ENCODE measurements at places on chromosomes 12 and 14.

DNA sequence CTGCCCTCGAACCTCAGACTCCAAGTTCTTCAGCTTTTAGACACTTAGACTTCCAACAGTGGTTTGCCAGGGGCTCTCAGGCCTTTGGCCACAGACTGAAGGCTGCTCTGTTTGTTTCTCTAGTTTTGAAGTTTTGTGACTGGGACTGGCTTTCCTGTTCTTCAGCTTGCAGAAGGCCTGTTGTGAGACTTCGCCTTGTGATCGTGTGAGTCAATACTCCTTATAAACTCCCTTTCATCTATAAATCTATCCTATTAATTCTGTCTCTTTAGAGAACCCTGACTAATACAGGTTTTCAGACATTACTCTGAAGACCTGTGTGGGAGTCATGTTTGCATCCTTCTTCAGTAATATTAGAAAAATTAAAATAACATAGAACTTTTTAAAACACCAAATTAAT is 289.1 kb downstream of the RMST start:
- no peak for DNase-seq

GRCh38 chr14:101200008-101200649 is 296.6 kb upstream of the RTL1 start:
- no peak for DNase-seq

DNA sequence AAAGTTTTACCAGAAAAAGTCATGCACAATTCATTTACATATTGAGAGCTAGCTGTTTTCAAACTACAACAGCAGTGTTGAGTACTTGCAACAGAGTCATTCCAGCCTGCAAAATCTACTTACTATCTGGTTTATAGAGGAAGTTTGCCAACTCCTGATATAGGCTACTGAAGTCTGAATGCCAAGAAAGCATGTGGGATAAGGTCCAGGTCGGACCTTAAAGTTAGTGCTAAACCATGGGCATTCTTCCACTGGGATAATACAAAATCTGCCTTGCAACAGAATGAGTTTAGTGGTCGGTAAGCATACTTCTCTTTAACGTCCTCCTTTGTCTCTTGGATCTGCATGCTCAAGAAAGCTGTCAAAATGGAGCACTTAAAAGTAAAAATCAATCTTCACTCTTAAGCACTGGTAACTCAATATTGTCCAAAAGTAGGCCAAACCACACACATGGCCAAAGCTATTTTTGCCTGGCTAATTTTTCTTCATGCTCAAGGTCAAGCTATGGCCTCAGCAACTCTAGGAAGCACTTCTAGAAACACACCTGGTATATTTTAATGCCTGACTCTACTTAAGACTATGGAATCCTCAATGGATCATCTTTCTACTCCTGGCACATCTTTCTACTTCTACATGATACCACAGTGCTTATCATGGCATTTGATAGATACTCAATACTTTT is 364.9 kb upstream of the KITLG start:
- DNase-seq, result no peak

- DNase-seq, result peak; percentile 62
These were observed 47.8 kb downstream of the CCDC88C start for GRCh38 chr14:91369628-91370445.

DNA sequence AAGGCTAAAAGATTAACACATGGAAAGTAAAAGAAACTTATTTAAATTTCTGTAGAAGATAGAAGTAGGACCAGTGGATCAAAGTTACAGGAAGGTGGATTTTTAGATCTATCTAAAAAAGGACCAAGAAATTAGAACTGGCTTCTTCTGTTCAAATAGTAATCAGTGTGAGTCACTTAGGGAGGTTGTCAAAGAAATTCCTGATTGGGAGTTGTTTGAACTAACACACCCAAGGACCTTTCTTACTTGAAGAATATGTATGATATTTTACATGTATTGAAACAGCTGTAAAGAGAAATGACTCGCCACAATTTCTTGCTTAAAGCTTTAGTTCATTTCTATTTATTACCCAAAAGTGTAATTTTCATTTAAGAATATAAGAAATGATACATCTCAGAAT is 256.9 kb downstream of the RAD51B start:
- no peak for DNase-seq

GRCh38 chr14:100445436-100446088 is 122.4 kb downstream of the SLC25A47 start:
- DNase-seq, result no peak

DNA sequence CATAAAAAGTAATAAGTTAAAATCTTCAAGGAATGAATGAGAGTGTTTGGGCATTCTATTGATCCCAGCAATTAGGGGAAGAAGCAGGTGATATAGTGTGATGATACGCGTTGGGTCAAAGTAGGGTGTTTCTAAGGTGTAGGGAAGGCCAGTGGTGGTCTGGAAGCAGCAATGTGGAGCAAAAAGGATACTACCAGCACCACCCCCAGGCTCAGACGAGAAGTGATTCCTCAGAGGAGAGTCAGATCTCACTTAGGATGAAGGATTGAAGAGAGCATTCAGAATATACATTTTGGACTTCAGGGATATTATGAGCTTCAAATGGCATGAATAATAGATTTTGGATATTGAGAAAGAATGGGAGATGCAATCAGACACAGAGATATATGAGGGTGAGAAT is 497.6 kb downstream of the RMST start:
- DNase-seq, result no peak

DNA sequence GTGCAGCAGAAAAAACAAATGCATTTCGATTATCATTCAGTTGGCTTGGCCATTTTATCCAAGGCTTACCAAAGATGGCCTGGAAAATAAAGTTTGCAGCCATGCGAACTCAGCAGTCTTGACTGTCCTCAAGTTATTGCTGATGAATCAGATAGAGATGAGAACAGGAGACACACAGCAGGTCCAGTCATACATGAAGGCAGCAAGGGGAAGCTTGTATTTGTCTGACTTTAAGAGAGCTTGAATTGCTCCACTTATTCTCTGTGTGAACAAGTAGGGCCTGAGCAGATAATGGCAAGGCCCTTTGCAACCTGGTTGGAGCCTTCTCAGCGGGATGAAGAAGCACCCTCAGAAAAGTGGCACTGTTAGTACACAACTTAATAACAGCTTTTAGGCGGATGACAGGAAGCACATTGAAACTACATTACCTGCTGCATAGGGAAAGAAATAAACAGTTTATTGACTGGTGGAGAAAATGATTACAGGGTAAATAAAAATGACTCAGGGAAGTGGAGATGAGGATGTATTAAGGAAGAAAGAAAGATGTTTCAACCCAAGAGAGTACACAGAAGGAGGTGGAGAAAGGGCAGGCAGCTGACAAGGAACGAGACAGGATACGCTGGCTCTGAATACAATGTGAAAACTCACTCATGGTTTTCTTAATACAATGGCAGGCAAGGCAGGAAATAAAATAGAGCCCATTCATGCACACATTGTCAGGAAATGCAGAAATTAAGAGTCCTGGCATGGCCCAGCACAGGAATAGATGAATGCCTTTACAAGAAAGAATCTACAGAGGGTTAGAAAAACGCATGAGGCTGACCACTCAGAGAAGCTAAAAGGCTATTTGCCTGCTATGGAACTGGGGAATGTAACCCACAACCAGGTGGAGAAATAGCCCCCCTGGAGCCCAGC is 128.4 kb downstream of the GALC start:
- DNase-seq, result no peak

- DNase-seq, result no peak
These were observed 75.5 kb upstream of the FZD10 start for GRCh38 chr12:130086797-130087196.

GRCh38 chr12:57724003-57724935 is 14.3 kb downstream of the AGAP2 start:
- no peak for DNase-seq

GRCh38 chr14:64736271-64737169 is 32.3 kb downstream of the PLEKHG3 start:
- DNase-seq, result peak; percentile 42

DNA sequence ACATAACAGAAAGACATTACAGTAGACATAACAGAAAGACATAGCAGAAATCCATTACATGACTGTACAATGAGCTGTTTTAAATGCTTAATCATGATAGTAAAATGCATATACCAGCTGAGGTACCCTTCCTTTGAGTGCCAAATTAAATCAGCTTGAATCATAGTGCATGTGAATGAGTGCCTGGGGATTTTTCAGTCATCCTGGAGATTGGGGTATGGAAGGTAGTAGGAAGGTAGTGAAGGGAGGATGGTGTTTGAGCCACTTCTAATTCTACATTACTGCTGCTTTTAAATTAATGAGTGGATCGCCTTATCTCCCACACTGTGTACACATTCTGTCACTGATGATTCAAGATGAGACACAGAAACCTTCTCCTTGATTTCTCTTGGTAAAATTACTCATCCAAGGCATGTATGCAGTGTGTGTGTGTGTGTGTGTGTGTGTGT is 534.2 kb downstream of the LRFN5 start:
- no peak for DNase-seq

DNA sequence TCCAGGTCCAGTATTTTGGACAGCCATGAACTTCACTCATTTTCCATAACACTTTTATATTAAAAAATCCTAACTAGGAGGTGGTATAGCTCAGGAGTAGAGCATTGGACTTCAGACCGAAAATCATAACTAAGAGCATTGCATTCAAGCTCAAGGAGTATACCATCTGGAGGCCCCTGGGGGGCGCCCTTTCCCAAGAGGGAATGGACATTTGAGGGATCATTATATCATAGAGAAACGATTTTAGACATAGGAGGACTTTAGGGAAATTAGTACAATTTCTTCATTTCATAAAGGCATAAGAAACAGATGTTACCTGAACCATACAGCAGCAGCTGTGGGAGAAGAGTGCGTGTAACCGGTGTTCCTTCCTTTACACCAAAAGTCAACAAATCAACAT is 5.2 kb upstream of the ATG14 start:
- no peak for DNase-seq

GRCh38 chr14:105525861-105526775 is at the start of gene TMEM121:
Gene TMEM121, plus strand, starts transcription at chr14:105526583. Its CDS starts 2,252 bp downstream, at chr14:105528835.
- DNase-seq, result peak; percentile 47

DNA sequence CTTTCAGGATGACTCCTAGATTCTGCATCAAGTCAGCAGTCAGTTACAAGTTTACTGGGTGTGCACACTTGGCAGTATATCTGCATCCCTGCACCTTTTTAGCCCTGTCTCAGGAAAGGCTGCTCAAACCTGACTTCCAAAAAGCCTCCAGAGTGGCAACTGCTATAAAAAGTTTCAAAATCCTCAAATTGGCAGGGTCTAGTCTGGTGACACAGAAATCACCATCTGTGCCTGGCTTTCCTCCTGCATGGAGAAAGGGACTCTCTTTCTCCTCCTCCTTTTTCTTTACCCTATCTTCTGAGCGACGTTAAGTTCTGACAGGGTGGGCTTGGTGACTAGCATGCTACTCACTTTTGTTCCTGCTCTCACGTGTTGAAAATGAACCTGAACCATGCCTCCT is 679.5 kb downstream of the C12orf50 start:
- DNase-seq, result no peak

- DNase-seq, result no peak
These were observed 367.4 kb downstream of the GXYLT1 start for GRCh38 chr12:41777064-41777790.

GRCh38 chr12:1091350-1091749 is 100.3 kb downstream of the ERC1 start:
- no peak for DNase-seq

DNA sequence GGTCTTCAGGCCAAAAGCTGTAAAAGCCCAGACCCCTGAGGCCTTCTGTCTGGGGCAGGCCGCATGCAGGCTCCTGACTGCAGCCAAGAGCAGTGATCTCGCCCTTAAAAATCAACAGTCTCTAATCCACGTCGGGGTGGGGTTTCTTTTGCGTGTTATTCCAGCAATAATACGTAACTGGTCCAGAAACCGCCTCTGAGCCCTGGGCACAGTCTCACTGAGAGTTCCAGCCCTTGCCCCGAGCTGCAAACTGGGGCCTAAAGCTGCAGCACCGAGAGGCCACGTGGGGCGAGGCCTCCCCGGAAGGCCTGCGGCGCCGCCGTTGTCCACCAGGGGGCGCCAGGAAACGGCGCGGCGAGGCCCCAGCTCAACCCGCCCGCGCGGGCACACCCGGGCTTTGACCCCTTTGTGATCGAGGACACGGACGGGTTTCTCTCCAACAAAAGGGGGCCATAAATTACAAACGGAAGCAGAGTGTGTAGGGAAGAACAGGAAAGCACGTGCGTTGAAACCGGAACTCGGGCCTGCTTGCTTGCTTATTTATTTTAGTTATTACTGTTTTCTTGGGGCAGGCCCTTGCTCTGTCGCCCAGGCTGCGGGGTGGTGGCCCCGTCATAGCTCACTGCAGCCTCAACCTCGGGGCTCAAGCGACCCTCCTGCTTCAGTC is 87.2 kb downstream of the NINJ2 start:
- peak; percentile 95 for DNase-seq

GRCh38 chr12:112353393-112353792 is 28.8 kb downstream of the HECTD4 start:
- no peak for DNase-seq

DNA sequence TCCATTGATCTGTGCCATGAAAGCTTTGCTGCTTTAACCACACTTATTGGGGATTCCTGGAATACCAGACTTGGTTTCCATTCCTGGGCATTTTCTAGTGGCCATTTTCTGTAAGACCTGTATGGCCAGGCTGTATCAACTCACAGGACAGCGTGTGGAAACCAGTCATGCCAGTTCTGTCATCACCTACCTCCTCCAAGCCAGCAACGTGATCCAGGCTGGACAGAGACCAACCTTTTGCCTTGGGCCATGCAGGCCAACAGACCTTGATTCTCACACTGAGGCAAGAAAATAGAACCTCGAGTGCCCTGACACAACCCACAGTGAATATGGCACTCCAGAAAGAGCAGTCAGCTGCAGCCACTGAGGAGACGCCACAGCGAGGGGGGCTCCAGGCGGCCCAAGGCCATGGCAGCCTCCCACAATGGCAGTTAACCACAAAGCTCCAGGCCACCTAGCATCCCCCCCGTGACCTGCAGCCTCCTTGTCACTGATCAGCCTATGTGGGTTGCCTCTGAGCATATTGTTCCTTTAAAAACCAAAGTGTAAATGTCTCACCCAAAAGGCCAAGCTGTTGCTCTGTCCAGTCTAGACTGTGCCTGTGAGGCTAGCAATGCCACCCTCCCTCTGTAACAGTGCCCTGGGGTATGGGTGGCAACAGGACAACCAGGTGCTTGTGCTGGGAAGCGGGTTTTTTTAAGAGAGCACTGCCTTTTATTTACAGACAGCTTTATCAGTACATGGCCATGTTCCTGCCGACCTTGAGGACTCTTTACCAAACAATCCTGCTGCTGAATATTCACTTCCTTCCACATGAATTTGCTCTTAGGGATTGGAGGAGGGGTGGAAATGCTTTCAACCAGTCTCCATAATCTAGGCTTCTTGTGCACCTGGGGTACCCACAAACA is 168.7 kb upstream of the HIF1A start:
- peak; percentile 86 for DNase-seq

DNA sequence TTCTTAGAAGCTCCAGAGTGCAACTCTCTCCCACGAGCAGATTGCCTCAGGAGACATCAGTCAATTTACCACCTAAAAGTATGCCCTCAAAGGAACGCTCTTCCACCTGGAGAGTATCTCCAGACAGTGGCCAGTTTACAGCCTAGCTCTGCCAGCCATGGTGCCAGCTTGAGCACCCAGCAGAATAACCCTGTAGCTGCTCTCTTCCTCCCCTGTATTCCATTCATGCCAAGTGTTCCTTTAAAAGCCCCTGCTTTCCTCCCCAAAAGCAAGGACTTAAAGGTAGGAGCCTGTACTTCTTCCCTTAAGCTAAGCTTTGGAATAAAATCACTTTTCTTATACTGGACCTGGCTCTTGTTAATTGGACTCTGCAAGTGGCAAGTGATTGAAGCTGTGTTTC is 245.4 kb upstream of the TMEM132C start:
- no peak for DNase-seq
